GM12878 (cell line): ENCODE measurements at places on chromosomes 2 and 18. TPM values are rescaled to one million over a fixed set of nuclear protein-coding genes. Genes with fewer than 3 reads are reported as not detected.

L3MBTL4 gene
- 4.2 and 4.4 TPM in 2 replicates for polyA plus RNA-seq

SLC8A1 gene
- not detected in 2 replicates for polyA plus RNA-seq

- no peak overlapping the region for H3K27ac ChIP-seq
- no peaks in the 10 kb centered on the region for H3K27me3 ChIP-seq
- H3K4me3 ChIP-seq = no peak overlapping the region
- no peaks in the 10 kb centered on the region for H3K4me1 ChIP-seq
- H3K36me3 ChIP-seq = no peaks in the 10 kb centered on the region
Observed at GRCh38 chr18:29250259-29250658, 1073.3 kb upstream of the CDH2 start.

- no peak for DNase-seq
- H3K4me1 ChIP-seq = no peaks in the 10 kb centered on the region
- no peak overlapping the region for H3K4me3 ChIP-seq
- no peak overlapping the region; the same call in 1 of the 2 replicates for H3K27ac ChIP-seq
- H3K27me3 ChIP-seq = no peaks in the 10 kb centered on the region
- peaks cover 30% of the 10 kb centered on the region for H3K36me3 ChIP-seq
Observed at GRCh38 chr2:48508461-48509124, 21.4 kb upstream of the STON1 start.

GRCh38 chr2:239751679-239752355 is 273.3 kb downstream of the NDUFA10 start:
- DNase-seq = no peak
- no peak overlapping the region for H3K27ac ChIP-seq
- H3K4me1 ChIP-seq = no peaks in the 10 kb centered on the region
- H3K36me3 ChIP-seq = no peaks in the 10 kb centered on the region
- H3K4me3 ChIP-seq = no peak overlapping the region

MC2R gene
- not detected in 2 replicates for polyA plus RNA-seq

DNA sequence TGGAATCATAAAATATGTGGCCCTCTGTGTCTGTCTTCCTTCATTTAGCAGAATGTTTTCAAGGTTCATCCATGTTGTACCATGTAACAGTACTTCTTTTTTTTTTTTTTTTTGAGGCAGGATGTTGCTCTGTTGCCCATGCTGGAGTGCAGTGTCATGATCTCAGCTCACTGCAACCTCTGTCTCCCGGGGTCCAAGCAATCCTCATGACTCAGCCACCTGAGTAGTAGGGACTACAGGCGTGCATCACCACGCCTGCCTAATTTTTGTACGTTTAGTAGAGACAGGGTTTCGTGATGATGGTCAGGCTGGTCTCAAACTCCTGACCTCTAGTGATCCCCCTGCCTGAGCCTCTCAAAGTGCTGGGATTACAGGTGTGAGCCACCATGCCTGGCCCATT is 31.2 kb downstream of the RAB1A start:
- DNase-seq = no peak
- no peaks in the 10 kb centered on the region for H3K4me1 ChIP-seq
- H3K36me3 ChIP-seq = peaks cover 6% of the 10 kb centered on the region
- H3K27me3 ChIP-seq = no peaks in the 10 kb centered on the region
- H3K4me3 ChIP-seq = no peak overlapping the region

GRCh38 chr2:68939962-68940361 is 12.7 kb downstream of the GKN2 start:
- H3K27me3 ChIP-seq = no peaks in the 10 kb centered on the region
- DNase-seq = no peak
- no peaks in the 10 kb centered on the region for H3K4me1 ChIP-seq
- H3K36me3 ChIP-seq = no peaks in the 10 kb centered on the region

GRCh38 chr2:96108541-96109360 is 7.6 kb downstream of the ADRA2B start:
- H3K4me1 ChIP-seq = no peaks in the 10 kb centered on the region
- no peak overlapping the region for H3K27ac ChIP-seq
- no peak for DNase-seq
- no peak overlapping the region for H3K4me3 ChIP-seq

GRCh38 chr2:17069564-17069963 is 403.9 kb upstream of the CYRIA start:
- no peaks in the 10 kb centered on the region for H3K27me3 ChIP-seq
- H3K4me3 ChIP-seq = no peak overlapping the region
- no peaks in the 10 kb centered on the region for H3K36me3 ChIP-seq
- no peak overlapping the region for H3K27ac ChIP-seq

FEV gene
- not detected in 2 replicates for polyA plus RNA-seq
